ENCODE measurements at places on chromosomes 1 and 21. TPM values are rescaled to one million over a fixed set of nuclear protein-coding genes. Genes with fewer than 3 reads are reported as not detected.

STK40 gene
- 73.5 TPM for total RNA-seq

KCNN3 gene
- 3.4 TPM for total RNA-seq

GNAT2 gene
- not detected for total RNA-seq

SLC19A2 gene
- total RNA-seq = 15.6 TPM

TARDBP gene
- 106 TPM for total RNA-seq

BTBD8 gene
- 5.9 TPM for total RNA-seq

SRM gene
- 47.2 TPM for total RNA-seq

EXTL1 gene
- total RNA-seq = 11.9 TPM

GAS5 gene
- total RNA-seq = 50.2 TPM

CFAP107 gene
- not detected for total RNA-seq

FCRL2 gene
- not detected for total RNA-seq

CRYAA gene
- not detected for total RNA-seq

Data from Right ventricle myocardium superior (tissue), 1 donor.